ENCODE measurements at places on chromosomes 1 and 21.

GRCh38 chr21:35971824-35972223 is 88.5 kb downstream of the SETD4 start:
- no peak for DNase-seq

DNA sequence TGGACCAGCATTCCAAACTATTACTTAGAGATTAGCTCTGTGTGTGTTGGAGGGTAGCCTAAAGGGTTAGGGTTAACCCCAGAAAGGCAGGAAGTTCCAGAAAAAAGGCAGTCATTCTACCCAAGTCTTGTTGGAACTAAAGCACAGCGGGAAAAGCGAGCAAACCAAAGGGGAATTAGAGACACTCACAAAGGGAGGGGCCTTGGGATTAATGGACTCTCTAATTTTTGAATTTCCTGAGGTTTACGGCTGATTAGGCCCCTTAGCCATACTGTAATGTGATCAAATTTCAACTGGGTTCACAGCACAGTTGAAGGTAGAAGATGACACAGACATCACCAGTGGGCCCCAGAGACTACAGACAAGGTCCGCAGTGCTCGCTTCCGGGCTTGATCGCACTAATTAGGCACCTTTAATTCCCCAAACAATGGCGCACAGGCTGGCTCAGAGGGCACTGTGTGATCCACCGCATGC is 28.3 kb downstream of the CAPZB start:
- no peak for DNase-seq

- no peak for DNase-seq
Observed at GRCh38 chr1:193614817-193615216, 428.4 kb upstream of the B3GALT2 start.

GRCh38 chr1:242525360-242525722 is 844 bp upstream of the PLD5 start:
- no peak for DNase-seq

DNA sequence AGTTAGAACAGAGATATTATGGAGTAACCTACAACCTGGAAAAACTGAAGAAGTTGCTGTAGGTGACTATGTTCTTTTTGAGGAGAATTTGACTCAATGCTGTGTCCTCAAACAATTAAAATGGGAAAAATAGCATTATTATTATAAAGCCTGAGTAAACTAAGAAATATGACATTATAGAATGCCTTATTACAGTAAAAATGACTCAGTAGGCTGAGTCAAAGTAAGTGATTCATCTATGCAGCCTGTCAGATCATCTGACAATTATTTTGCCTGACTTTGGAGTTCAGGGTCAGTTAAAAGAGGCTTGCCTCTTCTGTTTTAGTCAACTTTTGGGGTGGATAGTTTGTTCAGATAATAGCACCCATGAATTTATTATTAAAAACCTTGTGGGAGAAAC is 150.8 kb upstream of the PTGFR start:
- no peak for DNase-seq

DNA sequence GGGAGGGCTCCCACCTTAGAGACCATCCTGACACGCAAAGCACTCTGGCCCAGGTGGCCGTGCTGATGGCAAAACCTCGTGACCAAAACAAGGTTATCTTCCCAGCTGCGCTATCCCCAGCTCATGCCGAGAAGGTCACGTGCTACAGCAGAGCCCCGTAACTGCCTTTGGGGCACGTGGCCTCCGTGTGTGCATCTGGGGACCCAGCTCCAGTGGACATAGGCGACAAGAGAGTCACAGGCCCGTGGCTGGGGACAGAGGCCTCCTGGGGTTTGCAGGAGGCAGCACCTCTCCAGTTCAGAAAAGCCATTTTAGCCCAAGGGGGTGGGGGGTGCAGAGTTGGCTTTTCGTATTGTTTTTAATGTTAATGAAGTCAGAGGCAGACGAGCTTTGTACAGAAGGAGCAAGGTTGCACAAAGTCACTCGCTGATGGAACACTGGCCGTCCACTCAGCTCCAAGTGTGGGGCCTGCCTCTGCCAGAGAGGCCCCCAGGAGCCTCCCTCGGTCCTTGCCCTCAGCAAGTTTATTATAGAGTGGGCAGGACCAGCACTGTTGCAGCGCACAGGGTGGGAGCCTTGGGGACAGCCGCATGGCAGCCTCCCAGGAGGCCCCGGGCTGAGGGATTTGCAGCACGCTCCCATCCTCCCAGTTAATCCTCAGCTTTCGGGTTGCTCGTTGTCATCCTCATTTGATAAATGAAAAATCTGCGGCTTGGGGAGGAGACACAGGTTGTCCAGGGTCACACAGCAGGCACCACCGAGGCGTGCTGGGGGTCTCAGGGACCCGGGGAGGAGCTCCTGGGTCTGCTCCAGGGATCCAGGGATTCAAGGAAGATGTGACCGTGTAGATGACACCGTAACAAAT is 8.0 kb upstream of the PDE9A start:
- DNase-seq, result no peak

- DNase-seq, result no peak
Observed at GRCh38 chr1:17195731-17196130, 9.2 kb upstream of the PADI1 start.

DNA sequence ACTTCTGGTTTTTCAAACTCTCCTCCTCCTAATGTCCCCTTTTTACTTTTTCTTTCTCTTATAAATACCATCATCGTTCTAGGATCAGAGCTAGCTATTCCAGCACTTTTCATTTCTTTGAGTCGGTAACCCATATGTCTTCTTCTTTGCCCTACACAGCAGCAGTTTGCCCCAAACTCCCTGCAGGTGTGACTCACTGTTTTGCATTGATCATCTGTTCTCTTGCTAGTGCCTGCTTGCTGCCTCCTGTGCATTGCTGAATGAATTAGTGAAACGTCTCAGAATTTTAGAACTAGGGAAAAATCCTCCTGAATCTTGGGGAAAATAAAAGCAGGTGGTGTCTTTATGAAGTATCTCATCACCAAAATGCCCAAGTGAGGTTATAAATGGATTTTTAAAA is 21.7 kb downstream of the KCNK2 start:
- DNase-seq, result no peak

- no peak for DNase-seq
Observed at GRCh38 chr1:211328084-211328694, 1.6 kb downstream of the TRAF5 start.

GRCh38 chr1:93474321-93474720 is 26.4 kb downstream of the FNBP1L start:
- DNase-seq, result no peak

DNA sequence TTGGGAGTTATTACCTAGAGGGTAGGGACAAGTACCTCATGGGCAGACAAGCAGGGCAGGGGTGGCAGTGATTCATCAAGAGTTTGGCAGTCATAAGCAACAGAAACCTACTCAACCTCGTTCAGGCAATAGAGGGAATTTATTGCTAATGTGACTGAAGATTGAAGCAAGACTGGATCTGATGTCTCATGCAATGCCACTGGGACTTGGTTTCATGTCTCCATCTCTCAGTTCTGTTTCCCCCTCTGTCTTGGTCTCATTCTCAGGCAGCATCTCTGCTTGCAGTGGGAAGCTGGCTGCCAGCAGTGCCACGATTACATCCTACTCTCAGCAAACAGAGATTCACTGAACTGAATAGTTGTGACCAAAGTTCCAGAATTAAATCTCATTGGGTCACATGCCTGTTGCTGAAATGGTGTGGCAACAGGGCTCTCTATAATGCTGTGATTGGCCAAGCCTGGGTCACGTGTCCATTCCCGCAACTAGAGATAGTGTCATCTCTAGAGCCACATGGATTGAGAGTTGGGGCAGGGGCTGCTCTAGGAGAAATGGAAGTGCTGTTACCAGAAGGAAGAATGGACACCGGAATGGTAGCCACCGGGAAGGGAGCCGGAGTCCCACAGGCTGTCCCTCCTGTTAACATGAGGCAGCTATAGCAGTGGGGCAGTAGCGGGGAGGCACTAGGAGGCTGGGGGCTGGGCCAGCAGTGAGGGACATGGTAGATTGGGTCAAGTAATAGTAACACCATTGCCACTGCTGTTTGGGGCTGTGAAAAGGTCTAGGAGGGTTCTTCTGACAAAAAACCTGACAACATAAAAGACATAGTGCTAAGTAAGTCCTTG is 3.9 kb upstream of the CDC42 start:
- no peak for DNase-seq

DNA sequence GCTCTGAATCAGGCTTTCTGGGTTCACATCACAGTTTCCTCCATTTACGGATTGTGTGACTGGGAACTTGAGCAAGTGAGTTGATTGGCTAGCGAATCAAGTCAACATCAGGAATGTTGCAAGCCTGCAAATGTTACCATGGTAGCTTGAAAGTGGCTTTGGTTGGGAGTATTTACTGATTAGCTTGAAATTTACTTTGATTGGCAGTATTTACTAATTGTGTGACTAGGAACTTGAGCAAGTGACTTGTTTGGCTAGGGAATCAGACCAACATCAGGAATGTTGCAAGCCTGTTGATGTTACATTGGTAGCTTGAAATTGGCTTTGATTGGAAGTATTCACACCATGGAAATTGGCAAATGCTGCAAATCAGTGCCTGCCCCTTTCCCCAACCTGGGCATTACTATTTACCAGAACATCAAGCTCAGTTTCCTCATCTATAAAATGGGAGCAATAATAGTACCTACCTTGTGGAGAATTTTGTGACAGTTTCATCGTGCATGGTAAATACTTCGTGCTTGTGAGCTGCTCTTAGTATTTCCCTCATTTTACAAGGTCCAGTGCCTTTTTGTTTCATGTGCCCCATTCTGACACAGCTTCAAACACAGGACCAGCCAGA is 23.1 kb upstream of the B3GALNT2 start:
- DNase-seq, result no peak

DNA sequence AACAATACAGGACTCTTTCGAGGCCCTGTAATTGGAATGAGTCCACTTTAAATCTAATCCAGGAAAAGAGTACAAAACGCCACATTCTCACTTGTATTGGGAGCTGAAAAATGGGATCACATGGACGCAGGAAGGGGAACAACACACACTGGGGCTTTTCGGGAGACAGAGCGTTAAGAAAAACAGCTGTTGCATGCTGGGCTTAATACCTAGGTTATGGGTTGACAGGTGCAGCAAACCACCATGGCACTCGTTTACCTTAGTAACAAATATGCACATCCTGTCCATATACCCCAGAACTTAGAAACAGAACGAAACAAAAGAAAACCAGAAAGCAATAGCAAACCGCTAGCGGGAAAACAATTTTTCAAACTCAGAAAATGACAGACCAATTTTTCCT is 1532.7 kb upstream of the TPTE start:
- DNase-seq, result no peak

DNA sequence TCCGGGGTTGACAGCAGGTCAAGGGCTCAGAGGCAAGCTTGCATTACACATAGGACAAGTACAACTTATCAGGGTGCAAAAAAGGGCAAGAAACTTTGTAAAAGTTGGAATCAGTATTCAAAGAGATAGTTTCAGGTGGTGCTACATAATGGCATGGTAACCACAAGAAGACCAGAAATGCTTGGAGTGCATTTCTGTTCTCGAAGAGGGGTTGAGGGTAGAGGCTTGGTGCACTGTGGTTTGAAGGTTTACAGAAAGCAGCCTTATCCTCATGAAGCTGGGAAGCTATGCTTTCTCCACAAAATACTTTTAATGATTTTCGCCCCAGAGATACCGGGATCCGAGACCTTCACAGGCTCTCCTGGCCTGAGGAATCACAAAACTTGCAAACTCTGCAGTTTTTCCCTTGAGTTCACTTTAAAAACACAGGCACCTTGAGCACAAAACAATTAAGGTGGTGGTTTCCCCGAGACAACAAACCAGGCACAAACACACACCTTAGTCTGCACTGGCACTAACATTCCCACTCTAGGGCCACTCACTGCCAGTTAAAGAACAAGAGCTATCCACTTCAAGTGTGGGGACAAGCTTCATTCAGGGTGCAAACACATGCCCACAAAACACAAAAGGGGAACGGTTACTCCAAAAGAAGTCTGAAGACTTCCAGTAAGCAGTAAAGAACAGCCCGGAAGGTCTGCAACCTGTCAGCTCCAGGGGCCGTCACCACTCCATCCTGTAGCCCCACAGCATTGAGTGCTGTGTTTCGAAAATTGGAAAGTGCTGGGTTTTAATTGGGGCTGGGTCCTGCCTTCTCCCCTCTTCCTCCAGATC is 29.8 kb upstream of the NFIA start:
- peak; percentile 85 for DNase-seq

DNA sequence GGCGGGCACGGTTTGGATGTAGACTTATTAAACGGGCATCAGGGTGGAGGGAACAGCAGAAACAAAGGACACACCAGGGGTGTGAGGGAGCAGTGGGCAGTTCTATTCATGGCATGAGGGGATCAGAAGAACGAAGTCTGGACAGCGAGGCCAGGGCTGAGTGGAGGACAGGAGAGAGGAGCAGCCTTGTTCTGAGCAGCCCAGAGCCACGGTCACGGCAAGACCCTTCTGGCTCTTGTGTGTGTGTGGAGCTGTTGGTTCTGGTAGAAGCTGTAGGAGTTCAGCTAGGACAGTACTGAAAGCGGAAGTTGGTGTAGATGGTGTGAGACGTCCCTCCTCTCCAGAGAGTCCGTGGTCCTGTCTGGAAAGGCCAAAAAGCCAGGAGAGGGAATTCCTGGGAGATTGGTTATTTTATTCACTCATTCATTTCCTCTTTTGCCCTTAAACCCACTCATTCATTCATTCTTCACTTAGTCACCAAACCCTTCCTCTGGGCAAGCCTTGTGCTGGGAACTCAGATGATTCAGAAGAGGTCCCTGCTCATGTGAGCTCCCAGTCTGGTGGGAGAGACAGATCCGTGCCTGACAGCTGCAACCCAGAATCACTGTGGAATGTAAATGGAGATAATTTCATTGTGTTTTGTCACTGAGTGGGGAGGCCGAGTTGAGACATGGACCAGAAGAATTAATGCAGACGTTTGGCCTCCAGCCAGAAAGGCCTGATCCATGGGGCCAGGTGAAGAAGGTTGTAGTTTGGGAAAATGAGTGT is 4.1 kb upstream of the ACOT11 start:
- DNase-seq, result no peak

DNA sequence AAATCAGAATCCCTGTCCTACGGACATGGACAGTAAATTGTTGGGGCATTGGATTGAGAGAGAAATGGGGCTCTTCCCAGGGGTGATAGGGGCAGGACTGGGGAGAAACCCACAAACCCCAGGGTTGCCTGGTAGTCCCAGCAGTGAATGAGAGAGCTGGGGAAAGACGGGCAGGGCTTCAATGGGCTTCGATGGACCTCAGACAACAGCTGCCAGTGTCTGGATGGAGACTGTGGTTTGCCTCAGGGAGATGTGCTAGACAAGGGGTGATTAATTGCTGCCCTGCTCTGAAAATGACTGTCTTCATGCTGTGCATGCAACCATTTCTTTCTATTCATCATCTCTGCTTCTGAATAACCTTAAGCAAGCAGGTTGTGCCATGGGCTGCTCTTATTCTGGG is 7.4 kb downstream of the GPR25 start:
- DNase-seq, result no peak

DNA sequence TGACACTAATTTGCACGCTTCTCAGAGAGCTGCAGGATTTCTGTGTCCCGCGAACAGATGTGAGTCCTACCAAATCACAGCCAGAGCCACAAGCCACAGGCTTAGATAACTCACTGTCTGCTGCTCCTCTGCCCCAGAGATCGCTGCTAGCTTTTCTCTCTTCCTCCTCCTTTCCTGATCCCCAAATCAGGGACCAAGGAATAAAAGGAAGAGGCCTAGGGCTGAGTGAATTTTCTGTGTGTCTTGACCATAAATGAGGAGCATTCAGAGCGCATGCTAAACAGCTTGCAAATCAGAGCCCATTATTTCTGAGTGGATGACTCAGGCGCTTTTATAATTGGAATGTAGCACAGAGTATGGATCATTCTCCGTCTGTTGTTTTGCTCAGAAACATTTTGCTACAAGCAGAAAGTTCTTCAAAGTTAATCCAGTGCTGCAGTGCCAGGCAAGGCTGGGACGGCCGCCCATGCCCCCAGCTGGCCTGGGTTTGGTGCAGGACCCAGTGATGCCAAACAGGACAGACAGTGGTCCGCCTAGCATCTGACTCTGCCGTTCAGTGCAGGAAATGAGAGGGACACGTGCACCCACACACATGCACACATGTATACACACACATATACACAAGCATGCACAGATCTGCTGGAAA is 38.2 kb downstream of the KCNAB2 start:
- DNase-seq, result no peak

Data from NCI-H2029 treated with DMSO at 0.1 percent for 48 hours (cell line).